Stimulated activated effector memory CD8-positive, alpha-beta T cell treated with anti-CD3 and anti-CD28 coated beads, Interleukin-12 subunit alpha, Interleukin-12 subunit beta, amount 100 ng/mL, for 72 hours (primary cell): ENCODE measurements at places on chromosomes 3 and 15.

DNA sequence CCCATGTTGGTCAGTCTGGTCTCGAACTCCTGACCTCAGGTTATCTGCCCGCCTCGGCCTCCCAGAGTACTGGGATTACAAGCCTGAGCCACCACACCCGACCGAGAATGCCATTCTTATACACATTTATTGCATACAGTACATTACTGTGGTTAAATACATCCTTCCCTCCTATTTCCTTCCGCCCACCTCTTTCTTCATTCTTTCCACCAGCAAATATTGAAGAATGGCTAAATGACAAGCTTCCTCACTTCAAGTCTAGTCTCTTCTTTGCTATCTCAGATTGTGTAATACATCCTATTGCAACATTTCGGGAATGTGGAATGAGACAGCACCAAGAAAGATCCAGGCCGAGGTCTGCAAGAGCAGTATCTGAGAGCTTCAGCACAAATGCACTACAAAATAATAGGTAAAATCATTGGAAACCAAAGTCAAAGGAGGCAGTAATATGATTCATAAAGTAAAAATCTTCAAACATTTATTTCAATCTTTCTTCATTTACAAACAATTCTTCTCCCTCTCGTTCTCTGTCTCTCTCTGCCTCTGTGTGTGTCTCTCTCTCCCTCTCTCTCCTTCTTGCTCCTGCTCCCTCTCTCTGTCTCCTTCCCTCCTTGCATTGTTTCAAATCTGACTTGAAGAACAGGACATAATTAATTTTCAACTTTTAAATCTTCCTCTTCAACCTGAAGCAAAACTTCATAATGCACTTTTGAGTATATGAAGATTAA is 94.7 kb upstream of the TGFBR2 start:
- DNase-seq, result no peak

- no peak for DNase-seq
These were observed 34.5 kb downstream of the SLC6A6 start for GRCh38 chr3:14436954-14437281.

GRCh38 chr15:69444686-69445085 is 7.9 kb upstream of the RPLP1 start:
- no peak for DNase-seq

DNA sequence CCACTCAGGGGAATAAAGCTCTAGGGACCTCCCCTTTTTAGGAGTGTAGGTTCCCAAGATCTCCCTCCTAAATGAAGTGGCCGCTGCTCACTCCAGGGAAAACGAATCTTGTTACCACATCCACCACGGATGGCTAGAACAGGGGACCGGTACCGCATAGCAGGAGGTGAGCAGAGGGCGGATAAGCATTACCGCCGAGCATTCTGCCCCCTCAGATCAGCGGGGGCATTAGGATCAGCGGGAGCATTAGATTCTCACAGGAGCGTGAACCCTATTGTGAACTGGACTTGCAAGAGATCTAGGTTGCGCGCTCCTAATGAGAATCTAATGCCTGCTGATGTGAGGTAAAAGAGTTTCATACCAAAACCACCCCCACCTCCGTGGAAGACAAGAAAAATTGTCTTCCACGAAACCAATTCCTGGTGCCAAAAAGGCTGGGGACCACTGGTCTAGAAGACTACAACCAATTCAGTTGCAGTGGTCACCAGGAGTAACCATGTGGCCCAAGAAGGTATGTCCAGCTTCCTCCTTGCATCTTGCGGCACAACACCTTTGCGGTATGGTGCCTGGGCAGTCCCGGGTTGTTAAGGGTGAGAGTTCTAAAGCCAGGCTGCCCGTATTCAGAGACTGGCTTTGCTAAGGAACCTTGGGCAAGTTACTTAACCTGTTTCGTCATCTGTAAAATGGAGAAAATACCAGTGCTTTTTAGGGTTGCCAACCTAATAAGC is 1.1 kb upstream of the SS18L2 start:
- DNase-seq, result no peak

DNA sequence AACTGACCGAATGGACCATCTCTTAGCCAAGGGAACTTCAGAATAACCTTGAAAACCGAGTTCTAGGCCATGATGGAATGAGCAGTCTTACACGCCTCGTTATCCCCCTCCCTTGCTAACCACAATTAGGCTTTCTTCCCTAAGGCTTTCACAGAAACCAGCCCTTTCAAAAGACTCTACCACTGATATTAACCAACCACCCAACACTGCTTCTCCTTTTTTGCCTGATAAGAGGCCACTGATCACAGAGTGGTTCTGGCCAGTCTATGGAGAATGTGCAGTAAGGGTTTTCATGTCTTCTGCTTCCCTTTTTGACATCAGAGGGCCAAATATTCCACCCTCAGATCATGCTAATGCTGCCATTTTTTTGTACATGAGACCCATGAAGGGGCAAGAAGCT is 59.3 kb downstream of the MCF2L2 start:
- DNase-seq, result no peak

GRCh38 chr3:171741377-171741776 is 68.9 kb downstream of the PLD1 start:
- DNase-seq, result no peak

DNA sequence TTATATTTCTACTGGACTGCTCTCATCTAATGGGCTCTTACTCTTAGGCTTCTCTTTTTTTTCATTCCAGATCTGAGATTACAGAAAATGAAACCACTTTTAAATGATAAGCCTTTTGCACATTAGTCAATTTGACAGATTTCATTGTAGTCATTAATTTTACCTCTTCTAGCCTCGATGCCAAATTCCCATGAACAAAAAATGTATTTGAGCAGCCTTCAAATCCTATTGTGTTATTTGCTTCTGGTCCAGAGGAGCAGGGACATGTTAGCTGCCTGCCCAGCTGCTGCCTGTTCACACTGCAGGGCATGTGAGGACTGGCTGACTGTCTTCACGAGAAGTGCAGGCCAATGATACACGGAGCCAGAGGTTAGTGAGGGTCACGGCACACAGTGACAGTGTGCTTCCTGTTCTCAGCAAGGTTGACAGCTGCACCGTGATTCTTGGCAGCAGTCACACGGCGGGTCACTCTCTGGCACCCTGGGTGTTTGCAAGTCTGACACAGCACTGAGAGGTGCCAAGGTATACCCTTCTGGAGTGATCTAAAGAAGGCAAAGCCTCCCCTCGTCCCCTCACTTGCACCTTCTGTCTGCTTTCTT is 40.8 kb downstream of the KAT2B start:
- peak; percentile 62 for DNase-seq

DNA sequence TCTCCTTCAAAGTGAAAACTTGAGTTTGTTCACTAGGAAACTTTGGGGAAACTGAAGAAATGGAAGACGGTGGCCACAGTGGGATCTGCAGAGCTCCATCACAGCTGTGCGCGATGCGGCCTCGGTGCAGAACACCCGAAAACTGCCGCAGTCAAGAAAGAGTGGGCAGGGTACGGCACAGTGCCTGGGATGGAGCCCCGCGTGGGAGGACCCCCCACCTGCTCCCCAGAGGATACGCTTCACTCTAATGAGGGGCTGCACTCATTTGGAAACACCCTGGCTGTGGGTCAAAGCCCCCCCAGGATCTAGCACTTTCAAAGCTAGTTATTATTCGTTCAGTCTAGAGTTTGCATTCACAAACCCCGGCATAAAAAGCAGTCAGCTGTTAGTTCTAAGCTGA is 9.5 kb downstream of the ADAMTS17 start:
- no peak for DNase-seq

DNA sequence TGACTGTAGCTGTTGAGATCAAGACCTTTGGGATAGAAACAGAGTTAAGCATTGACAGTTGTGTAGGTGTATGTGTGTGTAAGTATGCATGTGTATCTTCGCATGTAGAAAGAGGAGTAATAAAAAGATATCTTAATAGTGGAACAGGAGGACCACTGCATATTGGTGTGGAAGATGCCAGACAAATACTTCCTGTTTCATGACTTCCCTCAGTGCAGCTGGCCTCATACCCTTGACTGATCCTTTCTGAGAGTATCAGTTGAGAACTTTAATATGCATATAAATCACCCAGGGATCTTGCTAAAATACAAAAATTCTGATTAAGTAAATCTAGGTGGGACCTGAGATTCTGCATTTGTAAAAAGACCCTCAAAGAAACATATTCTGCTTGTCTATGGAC is 8.5 kb upstream of the ZBED2 start:
- DNase-seq, result no peak

DNA sequence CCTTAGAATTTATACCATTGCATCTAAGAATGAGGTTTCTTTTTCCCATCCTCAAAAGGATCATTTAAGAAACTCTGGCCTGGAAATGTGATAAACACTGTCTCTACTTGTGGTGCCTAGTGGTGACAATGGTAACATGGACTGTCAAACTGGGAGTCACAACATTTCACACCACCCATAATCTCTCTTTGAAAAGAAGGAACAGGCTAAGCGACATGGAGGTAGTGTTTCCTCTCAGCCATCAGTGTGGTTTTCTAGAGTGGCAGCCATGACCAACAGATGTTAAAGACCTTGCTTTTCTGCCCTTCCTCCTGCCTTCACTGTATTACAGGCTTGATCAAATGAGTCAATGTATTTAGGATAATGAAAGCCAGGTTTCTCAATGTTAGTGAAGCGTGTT is 283.1 kb upstream of the STAC start:
- DNase-seq, result no peak

- DNase-seq, result no peak
These were observed 303.0 kb upstream of the NR2F2 start for GRCh38 chr15:96027501-96027900.

DNA sequence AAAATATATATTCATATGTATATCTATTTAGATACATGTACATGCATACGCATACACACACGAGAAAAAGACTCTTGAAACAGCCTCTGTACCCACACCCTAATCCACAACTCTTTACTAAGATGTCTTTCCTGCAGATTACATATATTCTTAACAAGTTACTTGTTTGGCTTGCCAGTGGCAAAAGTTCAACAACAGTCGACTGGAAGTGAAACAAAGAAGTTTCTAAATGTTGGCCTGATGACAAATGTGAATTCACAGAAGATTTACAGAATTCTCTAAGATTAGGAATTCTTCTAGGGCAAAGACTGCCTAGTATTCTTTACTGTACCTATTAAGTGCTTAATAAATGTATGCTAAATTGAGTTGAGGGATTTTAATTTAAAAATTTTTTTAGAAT is 116.8 kb downstream of the CDIN1 start:
- no peak for DNase-seq

- no peak for DNase-seq
These were observed 50.8 kb upstream of the SYN2 start for GRCh38 chr3:11953350-11953749.

DNA sequence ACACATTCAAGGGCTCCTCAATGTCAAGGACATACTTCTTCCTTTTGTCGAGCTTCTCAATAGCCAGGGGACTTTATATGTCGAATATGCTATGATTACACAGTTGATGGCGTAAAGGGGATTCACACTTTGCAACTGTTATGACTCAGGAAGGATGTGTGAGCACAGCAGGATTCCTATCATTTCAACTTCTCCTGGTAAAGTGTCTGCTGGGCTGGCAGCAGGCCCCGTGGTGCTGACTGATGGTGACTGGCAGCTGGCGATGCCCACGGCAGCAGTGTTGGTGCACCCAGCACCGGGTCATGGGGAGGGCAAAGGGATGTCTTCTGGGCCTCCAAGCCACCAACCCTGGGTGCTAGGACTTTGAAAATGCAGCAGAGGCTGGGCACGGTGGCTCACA is 44.8 kb upstream of the GNB5 start:
- no peak for DNase-seq
